ENCODE measurements at places on chromosomes 13 and 19.

GRCh38 chr13:85665286-85665685, 133.9 kb downstream of the SLITRK6 start:
- no peak for DNase-seq

GRCh38 chr19:47002106-47002766, 17.4 kb upstream of the NPAS1 start:
- no peak for DNase-seq

GRCh38 chr13:111855786-111856185, 211.2 kb upstream of the SOX1 start:
- no peak for DNase-seq

- DNase-seq: no peak
These were observed 231.9 kb upstream of the ARGLU1 start for GRCh38 chr13:106799781-106800335.

GRCh38 chr19:3024870-3025548, 4.1 kb downstream of the TLE2 start:
- no peak for DNase-seq

GRCh38 chr13:109842212-109842920, 56.0 kb upstream of the IRS2 start:
- DNase-seq: no peak

- DNase-seq: no peak
These were observed 12.8 kb downstream of the SHC2 start for GRCh38 chr19:447816-448560.

- no peak for DNase-seq
These were observed 316.2 kb upstream of the KLHL1 start for GRCh38 chr13:70424428-70424827.

DNA sequence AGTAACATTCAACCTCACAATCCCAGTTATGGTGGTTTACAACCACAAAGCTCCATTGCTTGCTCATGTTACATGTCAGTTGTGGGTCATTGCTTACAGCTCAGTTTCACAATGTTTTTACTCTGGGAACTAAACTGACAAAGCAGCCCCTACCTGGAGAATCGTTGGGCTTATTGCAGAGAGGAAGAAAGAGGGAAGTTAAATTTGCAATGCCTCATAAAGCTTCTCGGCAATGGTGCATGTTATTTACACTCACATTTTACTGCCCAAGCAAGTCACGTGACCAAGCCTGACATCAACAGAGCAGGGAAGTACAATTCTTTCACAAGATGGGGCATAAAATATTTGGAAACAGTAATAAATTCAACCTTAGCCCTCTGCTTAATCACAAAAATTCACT, 441.6 kb downstream of the TDRD3 start:
- no peak for DNase-seq

GRCh38 chr13:66716538-66716937, 513.6 kb downstream of the PCDH9 start:
- no peak for DNase-seq

DNA sequence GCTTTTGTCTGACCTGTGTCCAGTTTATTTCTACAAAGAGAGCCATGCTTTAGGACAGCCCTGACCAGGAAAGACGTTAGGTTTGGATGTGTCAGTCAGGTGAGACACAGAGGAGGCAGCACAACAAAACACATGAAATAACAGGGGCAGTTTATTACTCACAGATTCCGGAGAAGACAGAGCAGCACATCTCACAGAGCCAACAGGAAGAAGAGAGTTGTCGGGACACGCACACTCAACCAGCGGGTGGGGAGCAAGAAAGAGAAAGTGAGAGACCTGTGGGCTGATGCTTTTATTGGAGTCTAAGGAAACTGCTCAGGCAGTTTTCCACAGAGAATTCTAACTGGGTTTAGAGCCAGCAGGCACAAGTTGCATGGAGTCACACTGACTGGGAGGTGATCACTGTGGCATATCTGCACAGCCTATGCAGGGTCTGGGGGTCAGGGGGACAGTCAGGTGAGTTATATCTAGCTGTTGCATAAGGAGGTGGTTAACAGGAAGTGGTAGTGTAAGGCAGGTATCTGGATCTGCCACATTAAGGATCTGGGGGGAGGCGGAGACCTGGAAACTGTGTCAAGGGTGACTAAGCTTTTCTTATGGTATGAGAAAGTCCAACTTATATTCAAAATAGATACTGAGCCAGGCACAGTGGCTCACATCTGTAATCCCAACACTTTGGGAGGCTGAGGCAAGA, 24.1 kb upstream of the CEACAM20 start:
- DNase-seq: peak; percentile 80

GRCh38 chr13:29227576-29227975, 367.9 kb downstream of the SLC7A1 start:
- peak; percentile 11 for DNase-seq

DNA sequence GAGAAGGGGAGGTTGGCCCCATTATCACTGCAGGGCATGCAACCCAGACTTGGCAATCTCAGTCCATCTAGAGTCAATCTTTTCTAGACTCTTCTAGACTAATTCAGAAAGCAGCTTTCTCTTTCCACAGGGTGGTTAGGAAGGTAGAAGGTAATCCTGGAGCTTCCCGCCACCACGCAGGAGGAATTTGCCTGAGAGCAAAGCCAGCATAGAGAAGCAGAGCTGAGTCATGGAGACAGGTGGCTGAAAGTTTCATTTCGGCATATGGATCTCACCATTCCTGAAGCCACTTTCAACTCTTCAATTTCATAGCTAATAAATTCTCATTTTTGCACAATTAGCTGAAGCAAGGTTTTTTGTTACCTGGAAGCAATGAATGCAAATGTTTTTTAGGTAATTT, 29.0 kb upstream of the FFAR2 start:
- DNase-seq: no peak

- no peak for DNase-seq
These were observed 120.5 kb downstream of the ZNF536 start for GRCh38 chr19:30492586-30493270.

DNA sequence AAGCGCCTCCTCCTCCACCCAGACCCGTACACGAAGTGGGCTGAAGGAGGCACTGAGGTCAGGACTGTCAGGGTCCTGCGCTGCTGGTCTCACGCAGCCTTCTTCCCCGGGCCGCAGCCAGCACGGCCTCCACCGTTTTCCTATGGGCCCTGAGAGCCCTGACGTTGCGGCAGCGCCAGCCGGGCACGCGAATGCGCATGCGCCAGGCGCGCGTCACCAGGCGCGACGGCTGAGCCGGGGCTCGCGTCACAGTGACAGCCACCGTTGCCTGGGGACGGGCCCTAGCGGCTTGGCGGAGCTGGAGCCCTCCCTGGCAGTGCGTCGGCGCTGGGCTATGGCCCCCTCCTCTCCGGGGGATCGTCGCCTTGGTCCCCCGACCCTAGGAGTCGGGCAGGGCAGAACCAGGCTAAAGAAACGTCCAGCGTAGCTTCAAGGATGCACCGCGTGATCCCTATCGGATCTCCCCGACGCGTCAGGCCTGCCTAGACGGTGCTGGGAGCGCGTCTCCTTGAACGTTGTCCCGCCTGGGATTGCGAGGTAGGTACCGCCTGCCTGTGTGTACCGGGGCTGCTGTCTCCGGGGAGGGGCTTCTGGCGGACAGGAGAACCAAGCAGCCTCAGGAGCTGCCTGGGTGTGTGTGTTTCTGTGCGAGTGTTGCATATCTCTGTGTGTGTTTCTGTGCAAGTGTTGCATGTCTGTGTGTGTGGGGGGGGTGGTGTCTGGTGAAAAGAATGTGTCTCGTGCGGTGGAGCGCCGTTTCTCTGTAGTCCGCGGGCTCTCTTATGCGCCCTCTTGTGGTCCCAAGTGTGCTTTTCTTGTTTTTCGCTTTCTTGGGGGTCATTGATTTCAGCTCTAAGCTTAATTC, 43.2 kb downstream of the ZNF571 start:
- peak; percentile 69 for DNase-seq

DNA sequence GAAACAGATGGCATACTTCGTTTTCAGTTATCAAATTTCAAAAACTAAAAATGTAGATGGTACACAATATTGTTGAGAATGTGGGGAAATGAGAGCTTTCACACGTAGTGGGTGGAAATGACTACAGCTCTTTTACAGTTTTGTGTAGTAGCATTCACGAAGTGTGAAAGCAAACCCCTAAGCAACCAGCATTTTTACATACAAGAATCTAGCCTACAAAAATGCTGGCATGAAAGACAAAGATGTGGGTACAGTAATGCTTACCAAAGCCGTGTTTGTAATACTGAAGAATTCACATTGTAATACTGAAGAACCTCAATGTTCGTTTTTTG, 6.3 kb upstream of the ZNF283 start:
- DNase-seq: no peak

All from large intestine (tissue), 12 donors.